ENCODE measurements at places on chromosomes 7 and 10.

DNA sequence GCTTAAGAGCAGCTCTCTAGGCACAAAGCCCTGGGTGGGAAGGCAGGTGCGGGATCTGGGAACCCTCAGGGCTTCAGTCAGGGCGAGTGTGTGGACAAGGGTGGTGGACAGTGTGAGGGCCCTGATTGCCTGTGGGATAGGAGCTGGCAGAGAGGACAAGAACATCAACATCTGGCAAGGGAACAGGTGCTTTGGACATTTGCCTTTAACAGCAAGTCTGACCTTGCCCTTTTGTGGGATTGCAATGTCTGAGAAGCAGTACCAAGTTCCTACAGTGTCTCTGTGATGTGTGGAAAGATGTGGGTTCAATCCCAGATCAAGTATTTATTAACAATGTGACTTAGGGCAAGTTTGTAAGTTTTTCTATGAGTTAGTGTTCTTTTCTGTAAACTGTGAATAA is 46.7 kb downstream of the TFAM start:
- DNase-seq, result no peak

DNA sequence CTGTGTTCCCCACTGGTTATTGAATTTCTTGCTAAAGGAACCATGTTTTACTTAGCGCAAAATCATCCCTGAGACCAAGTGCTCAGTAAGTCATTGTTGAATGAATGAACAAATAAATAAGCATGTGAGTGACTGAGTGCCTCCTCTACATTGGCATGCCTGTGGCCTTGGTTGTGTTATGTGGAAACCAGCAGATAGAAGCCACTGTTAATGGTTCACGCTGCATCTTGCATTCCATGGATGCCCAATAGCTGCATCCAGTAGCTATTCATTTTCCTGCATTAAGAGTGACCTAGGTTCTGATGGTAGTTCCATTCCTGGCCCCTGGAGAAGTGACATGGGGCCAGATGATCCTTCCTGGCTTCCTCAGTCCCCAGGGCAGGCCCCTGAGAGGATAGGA is 113.3 kb upstream of the BMPER start:
- DNase-seq, result no peak

DNA sequence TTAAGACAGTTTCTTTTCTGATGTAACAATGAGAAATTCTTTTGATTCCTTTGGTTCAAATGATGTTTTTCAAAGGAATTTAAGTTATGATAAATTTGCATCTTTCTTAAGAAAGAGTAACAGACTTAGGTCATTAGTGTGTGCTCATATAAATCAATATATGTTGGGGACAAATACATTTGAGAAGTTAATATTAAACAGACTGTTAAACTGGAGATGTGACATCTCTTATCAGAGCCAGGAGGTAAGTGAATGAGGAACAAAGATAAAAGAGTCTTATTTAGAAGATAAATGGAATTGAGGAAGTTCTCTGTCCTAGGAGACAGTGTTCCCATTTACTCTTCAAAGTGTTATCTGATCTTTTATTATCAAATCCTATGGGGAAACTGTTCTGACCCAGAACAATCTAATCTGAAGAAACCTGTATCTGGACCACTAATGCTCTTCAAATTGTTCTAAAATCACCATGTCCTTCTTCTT is 104.8 kb upstream of the LAMB4 start:
- no peak for DNase-seq

DNA sequence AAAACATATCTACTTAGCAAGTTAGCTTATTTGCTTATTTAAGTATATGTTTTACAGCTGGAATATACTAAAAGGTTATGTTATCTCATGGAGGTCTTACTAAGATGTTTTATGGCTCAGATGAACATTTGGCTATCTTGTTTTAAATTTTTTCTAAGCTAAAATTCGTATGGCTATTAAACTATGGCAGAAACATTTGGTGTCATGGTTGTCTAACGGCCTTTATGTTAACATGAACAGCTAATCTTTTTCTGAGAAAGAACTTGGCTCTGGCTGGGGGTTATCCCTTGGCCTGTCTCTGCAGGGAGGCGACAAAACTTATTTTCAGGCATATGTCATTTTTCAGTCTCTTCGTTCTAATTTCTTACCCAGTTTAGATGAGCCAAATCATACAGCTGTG is 101.5 kb upstream of the MTPN start:
- no peak for DNase-seq

DNA sequence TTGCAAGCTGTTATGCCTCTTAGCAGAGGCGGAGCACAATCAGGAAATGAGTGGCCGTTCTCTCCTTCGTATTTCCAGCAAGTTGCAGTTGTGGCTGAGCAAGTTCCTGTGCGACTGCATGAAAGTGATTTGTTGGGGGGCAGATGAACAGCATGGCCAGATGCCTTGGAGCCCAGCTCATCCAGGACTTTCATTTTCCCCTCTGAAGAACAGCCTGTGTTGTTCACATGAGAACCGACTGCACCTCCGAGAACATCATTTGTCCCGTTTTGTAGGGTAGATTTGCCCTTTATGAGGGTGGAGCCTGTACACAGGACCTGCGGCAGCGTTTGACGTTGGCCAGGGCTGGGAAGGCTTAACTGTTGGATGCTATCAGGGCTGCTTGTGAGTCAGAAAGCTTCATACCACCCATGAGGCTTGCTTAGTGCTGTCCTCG is 4.4 kb downstream of the BAG3 start:
- no peak for DNase-seq

- DNase-seq, result no peak
Observed at GRCh38 chr10:126519185-126519584, 130.9 kb upstream of the ADAM12 start.

GRCh38 chr7:148623586-148624282 is 33.2 kb downstream of the C7orf33 start:
- no peak for DNase-seq

DNA sequence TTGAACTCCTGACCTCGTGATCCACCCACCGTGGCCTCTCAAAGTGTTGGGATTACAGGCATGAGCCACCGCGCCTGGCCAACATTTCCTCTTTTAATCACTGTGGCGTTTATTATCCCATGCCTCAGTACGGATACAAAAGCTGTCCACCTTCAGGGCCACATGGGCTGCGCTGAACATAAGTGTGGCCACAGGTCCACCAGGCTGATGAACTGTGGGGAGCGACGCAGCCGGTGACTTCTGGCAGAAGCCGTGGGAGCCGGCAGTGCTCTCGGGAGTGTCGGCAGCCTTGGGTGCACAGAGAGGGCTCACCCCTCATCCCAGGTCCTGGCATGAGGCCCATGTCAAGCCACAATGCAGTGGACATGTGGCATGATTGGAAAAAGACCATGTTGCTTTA is 223.6 kb downstream of the TNS3 start:
- DNase-seq, result no peak

DNA sequence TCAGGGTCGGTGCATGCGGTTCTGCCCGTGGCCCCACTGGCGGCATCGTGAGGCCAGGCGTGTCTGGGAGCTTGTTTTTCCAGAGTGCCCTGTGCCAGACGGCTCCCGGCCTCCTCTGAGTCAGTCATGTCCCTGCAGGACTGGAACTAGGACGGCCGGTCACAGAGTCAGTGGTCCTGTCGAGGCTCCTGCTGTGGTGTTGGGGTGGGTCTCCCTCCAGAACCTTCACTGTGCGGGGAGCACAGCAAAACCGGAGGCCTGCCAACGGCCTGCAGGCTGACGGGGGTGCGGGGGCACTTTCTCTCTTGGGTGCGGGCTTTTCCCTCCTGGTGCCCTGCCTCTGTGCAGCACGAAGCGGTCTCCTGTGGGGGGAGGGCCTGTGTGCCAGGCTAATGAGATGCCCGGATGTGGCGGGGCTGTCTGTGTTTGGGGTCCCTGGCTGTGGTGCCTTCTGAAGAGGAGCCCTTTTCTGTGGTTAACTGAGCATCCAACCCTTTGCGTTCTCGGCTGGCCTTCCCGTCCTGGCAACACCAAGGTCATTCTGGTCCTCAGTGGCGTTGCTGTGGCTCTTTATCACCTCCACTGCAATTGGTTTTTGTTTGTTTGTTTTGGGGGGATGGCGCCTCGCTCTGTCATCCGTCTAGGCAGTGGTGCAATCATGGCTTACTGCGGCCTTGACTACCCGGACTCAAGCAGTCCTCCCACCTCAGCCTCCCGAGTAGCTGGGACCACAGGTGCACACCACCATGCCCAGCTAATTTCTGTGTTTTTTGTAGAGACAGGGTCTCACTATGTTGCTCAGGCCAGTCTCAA is 8.0 kb downstream of the GET4 start:
- no peak for DNase-seq

DNA sequence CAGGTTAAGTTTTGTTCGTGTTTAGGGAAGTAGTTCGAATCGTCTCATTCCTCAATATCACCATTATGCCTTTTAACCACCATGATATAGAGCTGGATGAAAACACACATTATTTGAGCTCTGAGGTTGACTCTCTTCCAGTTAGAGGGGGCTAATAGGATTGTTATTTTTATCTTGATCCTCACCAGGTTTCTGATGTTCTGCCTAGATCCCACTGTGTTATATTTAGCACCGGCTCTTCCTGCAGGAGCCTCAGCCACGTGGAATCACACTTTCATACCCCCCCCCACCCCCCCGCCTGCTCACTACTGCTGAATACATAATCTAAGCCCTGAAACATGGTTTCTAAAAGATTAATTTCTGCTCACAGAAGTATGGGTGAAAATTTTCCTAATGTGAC is 88.3 kb downstream of the NRCAM start:
- no peak for DNase-seq

- peak; percentile 13 for DNase-seq
Observed at GRCh38 chr10:71575934-71576801, 143.4 kb downstream of the C10orf105 start.

DNA sequence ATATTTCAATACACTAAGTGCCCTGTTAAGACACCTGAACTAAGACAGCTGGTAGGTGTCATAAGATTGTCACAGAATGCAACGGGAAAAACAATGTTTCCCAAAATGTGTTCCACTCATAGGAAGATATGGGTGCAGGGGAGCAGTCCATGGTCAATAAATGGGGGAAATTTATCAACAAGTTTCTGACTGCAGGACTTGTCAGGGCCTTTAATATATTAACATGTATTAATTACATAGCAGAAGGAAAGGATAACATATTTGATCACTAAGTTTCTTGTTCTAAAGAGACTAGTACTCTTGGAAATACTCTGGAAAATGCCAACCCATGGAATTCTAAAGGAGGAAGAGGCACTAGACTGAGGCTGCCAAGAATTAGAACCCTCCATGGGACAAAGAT is 6.7 kb downstream of the RBP3 start:
- no peak for DNase-seq

DNA sequence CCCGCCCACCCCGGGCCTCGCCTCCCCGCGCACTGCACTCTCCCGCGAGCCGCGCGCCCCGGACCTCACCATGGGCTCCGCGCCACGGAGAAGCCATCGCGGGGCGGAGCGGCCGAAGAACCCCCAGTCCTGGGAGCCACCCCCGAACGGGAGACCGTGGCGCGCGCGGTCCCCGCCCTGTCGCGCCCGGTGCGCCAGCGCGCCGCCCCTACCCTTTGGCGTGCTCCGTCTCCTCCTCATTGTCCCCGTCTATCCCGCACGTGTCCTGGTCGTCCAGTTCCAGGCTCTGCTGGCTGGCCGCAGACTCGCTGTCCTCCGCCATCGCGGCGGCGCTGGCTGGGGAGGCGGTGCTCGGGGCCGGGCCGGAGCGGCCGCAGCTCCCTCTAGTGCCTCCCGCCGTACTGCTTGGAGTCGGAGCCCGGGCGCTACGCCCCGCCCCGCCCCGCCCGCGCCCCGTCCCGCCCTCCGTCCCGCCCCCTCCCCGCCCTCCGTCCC is at the start of gene NMT2:
TSS of gene NMT2 (minus strand) at position 403 of the 495 bp plus-strand sequence. CDS start at position 322, 81 bp downstream.
- DNase-seq, result peak; percentile 70

- DNase-seq, result no peak
Observed at GRCh38 chr7:39952803-39953202, 2.7 kb downstream of the CDK13 start.

DNA sequence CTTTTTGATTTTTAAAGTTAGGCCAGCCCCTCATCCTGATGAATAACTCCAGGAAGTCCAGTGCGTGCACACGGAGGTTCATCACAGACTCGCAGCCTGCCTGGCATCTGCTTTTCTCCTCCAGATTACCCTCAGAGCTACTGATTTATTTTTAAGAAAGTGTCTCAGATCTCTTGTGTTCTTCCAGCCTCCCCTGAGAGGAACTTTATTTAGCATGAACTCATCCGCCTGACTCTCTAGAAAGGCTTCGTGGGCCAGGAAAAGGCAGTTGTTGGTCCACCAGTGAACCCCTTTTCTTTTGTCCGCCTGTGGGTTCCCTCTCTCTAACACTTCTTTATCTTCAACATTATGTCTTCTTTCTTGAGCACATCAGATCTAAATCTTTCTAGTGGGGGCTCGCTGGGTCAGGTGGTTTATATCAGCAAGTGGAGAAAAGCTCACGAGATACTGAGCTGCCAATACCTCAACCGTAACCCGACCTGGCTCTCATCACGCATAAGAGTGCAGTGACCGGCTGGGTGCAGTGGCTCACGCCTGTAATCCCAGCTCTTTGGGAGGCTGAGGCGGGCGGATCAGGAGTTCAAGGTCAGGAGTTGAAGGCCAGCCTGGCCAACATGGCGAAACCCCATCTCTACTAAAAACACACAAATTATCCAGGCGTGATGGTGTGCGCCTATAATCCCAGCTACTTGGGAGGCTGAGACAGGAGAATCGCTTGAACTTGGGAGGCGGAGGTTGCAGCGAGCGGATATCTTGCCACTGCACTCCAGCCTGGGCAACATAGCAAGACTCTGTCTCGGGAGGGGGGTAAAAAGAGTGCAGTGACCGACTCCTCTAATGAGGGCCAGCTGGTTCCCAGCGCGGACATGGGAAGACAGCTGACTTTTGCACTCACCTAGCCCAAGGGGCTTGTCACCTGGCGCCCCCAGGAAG is 162.3 kb downstream of the CCDC3 start:
- no peak for DNase-seq

GRCh38 chr7:84043661-84044191 is 150.9 kb downstream of the SEMA3A start:
- DNase-seq, result no peak

- DNase-seq, result no peak
Observed at GRCh38 chr10:1605121-1605520, 132.2 kb downstream of the ADARB2 start.

GRCh38 chr7:92245487-92246359 is at the start of the genes ANKIB1 and KRIT1:
TSS of gene ANKIB1 (plus strand) at chr7:92245974. CDS start at chr7:92294979, 49,005 bp downstream.
TSS of gene KRIT1 (minus strand) at chr7:92245914. CDS start at chr7:92242135, 3,779 bp downstream.
- DNase-seq, result peak; percentile 89

- no peak for DNase-seq
Observed at GRCh38 chr7:107441581-107442422, 28.1 kb upstream of the GPR22 start.

DNA sequence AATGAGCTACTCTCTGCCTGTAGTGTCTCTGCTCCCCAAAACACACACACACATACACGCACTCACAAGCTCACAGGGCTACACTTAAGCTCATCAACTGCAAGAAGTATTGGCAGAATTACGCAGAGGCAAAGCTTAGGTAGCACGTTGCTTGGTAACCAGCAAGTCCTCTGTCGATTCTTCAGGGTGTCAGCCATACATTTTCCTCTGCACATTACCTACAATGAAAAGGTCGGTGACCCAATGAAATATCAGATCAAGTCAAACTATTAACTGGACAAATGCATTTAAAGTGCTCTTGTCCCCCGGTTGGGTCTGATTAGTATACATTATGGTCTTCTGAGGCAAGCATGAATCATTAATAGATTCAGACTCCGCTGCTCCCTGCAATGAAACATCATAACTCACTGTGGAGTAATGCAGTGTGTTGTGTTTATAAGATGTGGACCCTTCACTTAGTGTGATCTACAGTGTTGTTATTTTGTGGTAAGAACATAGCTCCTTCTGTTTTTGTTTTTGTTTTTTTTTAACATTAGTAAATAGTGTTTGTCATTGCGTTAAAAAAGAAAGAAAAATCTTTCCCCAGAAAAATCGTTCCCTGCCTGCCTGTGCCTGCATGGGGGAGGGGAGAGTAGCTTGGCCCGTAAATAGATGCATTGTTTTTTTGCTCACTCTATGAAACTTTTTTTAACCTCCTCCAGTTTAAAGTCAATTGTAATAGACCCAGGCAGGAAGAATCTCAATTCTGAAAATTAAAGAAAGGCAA is 325.5 kb downstream of the SFMBT2 start:
- DNase-seq, result peak; percentile 0

Measured in NCI-H1092 (cell line).